ENCODE measurements at places on chromosomes 2 and 18.
A peak's percentile ranks its signal among the peaks of the same experiment; 100 is the strongest.

DNA sequence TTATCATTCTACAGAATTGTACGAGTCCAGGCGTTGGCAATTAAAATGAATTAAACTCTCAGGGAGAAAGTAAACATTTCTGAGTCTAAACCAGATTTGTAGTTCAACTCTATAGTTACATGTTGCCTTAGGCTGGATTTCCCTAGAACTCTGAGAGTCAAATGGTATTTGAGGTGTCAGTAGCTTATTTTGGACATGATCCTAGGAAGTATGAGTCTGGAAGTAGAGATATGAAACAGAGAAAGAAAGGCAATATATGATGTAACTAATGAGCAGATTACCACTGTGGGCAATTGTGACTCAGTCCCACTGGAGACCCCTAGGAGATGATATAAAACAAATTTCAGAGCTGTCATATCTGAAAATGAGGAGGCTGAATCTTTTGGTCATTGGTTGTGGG is 199.1 kb upstream of the UBE2E3 start:
- DNase-seq = peak; percentile 10

GRCh38 chr2:160429248-160430000 is 64.2 kb downstream of the RBMS1 start:
- DNase-seq = peak; percentile 69

- DNase-seq = no peak
Observed at GRCh38 chr2:8154270-8154669, 527.6 kb upstream of the ID2 start.

GRCh38 chr2:26458365-26459042 is 19.4 kb downstream of the OTOF start:
- DNase-seq = no peak

DNA sequence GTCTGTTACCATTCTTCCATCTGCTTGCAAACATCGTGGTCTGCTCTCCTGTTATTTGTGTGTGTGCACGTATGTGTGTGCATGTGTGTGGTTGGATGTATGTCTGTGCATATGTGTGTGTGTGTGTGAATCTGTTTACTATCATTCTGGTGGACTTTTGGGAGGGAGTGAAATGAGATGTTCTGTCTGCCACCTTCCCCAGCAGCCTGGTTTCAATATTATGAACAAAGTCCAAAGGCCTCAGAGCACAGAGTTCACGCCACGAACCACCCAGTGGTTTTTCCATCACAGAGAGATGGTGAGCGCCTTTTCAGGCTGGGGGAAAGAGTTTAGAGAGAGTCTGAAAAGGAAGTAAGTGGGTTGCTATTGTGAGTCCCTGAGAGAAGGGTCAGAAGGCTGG is 67.1 kb upstream of the YWHAQ start:
- no peak for DNase-seq

GRCh38 chr2:196954001-196954400 is 27.5 kb upstream of the PGAP1 start:
- no peak for DNase-seq

DNA sequence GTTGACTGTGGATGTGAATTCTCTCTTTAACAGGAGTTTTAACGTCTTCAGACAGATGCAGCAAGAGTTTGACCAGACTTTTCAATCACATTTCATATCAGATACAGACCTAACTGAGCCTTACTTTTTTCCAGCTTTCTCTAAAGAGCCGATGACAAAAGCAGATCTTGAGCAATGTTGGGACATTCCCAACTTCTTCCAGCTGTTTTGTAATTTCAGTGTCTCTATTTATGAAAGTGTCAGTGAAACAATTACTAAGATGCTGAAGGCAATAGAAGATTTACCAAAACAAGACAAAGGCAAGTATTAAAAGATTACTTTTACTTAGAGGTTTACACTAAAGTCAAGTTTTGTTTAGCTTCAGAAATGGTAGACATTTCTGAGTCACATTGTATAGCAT is 30.2 kb upstream of the TYMS start:
- no peak for DNase-seq

DNA sequence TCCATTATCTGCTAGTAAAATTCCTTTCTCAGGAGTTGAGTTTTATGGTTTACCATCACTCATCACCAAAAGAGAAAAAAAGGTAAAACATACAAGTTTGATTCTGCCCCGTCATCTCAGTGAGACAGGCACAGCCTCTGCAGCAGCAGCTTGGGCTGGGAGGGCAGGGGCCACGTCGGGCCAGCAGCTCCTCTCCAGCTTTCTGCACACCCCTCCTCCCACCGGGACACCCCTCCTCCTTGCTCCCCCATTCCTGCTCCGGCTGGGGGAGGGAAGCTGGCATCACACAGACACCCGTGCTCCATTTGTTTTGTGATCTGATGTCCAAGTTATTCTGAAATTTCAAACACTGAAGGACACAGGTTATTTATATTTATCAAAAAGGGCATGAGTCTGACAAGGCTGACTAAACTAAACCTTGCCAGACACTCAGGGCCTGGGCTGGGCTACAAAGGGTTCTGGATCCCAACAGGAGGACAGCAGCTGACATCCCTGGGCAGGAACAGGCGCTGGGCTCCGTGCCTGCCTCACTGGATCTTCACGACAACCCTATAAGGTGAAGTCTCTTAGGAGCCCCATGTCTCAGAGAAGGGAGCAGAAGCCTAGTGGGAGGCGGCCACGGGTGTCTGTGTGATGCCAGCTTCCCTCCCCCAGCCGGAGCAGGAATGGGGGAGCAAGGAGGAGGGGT is 71.4 kb downstream of the HDAC4 start:
- DNase-seq = no peak

- peak; percentile 38 for DNase-seq
Observed at GRCh38 chr18:59570101-59570775, 127.0 kb downstream of the CCBE1 start.

DNA sequence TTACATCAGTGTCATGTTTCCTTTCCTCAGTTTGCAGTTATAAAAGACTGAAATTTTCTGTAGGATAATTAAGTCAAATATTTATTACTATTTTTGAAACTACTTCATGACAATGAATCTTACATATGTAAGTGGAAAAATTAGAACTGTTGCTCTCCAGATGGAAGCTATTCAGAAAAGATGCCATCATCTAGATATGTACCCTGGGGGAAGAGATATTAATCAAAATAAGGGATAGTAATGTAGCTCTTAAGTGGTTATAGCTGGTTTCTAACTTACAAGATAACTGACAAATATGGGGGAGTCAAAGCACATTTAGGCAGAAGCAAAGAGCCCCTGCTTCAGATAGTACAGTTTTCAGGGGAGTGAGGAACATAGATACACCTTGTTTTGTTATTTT is 38.1 kb upstream of the PAX3 start:
- DNase-seq = no peak

- no peak for DNase-seq
Observed at GRCh38 chr2:109349503-109350465, 220.8 kb downstream of the SH3RF3 start.

DNA sequence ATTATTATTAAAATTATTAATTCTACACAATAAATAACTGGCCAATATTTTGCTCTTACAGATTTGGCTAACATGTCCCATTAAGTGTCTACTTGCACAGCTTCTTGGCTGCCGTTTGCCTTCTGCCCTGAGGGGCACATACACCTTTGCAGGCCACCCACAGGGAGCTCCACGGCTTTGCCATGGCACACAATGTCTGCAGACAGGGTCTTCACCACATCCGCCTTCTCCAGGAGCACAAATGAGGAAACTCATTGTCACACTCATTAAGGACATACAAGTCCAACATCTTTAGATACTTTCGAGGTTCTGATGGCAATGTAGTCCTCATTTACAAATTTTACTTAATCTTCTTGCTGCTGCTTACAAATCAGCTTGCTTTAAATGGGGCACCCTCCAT is 45.6 kb downstream of the LONRF2 start:
- no peak for DNase-seq

- DNase-seq = peak; percentile 95
Observed at GRCh38 chr18:11500153-11501122, 109.0 kb upstream of the SLC35G4 start.

DNA sequence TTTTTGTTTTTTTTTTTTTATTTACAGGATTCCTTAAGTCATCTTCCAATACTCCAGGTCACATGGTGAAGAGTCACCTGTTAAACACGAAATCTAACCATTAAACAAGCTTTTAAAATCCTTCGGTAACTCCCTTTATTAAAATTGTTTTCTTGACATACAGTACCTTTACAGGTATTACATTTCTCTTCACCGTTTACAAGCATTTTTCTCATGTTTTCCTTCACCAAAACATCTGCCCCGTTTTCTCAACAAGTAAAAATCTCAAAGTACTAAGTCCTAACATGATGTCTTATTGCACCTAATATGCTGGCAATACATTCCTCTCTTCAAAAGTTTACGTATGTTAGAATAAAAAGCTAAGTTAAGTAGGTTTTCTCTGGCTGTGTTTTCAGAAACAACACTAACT is 1.1 kb downstream of the PUM2 start:
- DNase-seq = no peak

GRCh38 chr18:44781886-44782285 is 101.2 kb downstream of the SETBP1 start:
- peak; percentile 84 for DNase-seq

- DNase-seq = no peak
Observed at GRCh38 chr18:497688-498087, 2.8 kb downstream of the COLEC12 start.

DNA sequence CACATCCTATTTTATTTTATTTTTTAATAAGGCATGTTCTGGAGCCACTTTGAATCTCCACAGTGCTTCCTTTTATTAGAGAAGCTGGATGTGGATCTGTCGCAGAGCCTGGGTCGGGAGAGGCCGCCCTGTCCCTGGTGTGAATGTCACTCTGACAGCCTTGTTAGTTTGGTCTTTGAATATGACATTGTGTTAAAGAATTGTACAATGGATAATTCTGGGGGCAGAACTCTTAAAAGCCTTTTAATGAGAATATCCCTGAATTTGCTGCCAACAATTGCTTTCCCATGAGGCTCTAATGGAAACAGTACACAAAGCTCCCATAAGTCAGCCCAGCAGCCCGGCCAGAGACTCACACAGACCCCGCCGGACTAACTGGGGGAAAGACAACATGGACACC is 82.4 kb downstream of the MTCL1 start:
- DNase-seq = no peak

GRCh38 chr2:30248791-30249190 is 17.5 kb downstream of the LBH start:
- DNase-seq = no peak

DNA sequence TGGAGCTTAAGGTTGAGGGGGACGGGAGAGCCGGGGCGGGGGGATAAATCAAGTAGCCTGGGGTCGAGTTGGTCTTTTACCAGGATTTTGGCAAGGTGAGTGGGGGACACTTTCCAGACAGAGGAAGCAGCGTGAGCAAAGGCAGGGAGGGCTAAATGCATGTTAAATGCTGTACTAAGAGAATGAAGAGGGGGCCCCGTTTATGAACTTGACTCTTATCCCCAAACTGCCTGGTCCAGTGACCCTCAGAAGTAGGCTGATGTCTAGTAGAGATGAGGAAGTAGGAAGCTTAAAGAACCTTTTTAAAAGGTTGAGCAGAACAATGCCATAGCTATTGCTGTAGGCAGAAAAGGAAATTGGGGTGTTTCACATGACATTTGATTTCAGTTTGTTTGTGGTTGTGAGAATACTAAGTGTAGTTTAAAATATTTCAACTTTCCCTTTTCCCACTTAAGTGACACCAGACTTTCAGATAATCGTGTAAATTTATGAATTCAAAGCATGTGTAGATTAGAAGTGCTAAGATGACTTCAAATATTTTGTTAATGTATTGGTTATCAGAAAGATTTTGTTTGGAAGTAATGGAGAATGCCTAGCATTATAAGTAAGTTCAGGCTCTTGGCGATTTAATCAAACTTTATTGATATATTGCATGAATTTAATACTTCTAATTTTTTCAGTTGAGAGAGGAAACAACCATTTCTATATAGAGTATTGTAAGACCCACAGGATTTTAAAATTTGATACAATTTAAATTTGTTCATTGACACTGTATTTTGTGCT is 1.8 kb downstream of the REL start:
- no peak for DNase-seq

GRCh38 chr2:235511187-235511661 is 17.4 kb downstream of the AGAP1 start:
- DNase-seq = peak; percentile 84

GRCh38 chr2:16962505-16962904 is 296.9 kb upstream of the CYRIA start:
- peak; percentile 8 for DNase-seq

- DNase-seq = no peak
Observed at GRCh38 chr18:62987055-62987830, 271.9 kb downstream of the PHLPP1 start.

GRCh38 chr2:239443666-239444567 is 43.1 kb upstream of the HDAC4 start:
- peak; percentile 58 for DNase-seq

GRCh38 chr18:76546088-76546435 is 51.0 kb upstream of the ZNF516 start:
- peak; percentile 39 for DNase-seq

DNA sequence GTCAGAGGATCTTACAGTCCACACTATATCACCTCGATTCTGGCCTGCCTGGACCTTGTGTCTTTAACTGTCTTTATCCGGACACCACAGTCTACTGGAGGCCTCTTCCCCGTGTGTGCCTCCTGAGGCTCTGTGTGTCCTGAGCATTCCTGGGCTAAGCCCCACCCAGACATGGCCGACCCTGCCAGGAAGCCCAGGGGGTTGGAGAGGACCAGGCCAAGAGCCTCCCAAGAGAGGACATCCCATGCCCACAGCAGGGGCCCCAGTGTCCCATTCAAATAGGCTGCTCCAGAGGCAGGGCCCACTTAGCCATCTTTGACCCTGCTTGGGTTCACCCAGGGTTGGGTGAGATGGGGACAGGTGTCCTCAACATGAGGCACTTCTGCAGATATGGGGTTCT is 84.7 kb upstream of the OTOS start:
- no peak for DNase-seq

DNA sequence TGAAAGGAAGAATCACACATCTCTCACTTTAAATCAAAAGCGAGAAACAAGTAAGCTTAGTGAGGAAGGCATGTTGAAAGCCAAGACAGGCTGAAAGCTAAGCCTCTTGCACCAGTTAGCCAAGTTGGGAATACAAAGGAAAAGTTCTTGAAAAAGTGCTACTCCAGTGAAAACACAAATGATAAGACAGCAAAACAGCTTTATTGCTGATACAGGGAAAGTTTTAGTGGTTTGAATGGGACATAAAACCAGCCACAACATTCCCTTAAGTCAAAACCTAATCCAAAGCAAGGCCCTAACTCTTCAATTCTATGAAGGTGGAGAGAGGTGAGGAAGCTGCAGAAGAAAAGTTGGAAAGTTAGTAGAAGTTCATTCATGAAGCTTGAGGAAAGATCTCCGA is 28.0 kb downstream of the LIMS1 start:
- DNase-seq = no peak

DNA sequence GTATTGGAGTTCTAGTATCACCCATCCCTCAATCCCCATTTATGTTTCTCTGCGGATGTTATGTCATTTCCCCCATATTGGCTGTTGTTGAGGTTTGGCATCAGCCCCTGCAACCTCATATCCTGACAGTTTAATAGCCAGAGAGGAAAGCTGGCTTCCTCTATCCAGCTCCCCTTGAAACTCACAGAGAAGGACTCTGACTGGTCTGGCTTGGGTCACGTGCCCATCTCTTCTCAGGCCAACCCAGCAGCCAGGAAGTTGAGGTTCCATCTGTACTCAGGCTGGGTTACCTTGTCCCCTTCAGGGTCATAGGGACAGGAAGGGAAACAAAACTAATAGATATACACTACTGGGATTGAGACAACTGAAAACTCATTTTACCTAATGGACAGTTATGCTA is 148.0 kb upstream of the SLC14A2 start:
- no peak for DNase-seq

- no peak for DNase-seq
Observed at GRCh38 chr2:227347117-227347516, 22.1 kb downstream of the MFF start.
